ENCODE measurements at places on chromosomes 2 and 18.

- no peak for DNase-seq
These were observed 30.0 kb upstream of the KLHL14 start for GRCh38 chr18:32802591-32803451.

DNA sequence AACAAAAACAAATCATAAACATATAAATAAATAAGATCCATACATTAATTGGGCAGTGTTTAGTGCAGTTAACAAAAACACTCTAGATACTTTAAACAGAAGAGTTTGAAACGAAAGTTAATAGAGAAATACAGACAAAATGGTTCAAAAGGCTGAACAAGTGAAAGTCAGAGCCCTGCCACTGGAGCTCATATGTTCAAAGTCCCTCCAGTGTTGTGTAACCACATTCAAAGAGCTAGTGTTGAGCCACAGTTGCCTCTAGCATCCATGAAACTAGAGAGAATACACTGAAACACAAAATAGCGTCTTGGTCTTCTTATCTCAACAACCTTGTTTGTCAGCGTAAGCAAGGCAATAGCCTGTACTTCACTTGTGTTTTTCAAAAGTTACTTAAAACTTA lies 1309.8 kb upstream of the NRXN1 start:
- DNase-seq: no peak

DNA sequence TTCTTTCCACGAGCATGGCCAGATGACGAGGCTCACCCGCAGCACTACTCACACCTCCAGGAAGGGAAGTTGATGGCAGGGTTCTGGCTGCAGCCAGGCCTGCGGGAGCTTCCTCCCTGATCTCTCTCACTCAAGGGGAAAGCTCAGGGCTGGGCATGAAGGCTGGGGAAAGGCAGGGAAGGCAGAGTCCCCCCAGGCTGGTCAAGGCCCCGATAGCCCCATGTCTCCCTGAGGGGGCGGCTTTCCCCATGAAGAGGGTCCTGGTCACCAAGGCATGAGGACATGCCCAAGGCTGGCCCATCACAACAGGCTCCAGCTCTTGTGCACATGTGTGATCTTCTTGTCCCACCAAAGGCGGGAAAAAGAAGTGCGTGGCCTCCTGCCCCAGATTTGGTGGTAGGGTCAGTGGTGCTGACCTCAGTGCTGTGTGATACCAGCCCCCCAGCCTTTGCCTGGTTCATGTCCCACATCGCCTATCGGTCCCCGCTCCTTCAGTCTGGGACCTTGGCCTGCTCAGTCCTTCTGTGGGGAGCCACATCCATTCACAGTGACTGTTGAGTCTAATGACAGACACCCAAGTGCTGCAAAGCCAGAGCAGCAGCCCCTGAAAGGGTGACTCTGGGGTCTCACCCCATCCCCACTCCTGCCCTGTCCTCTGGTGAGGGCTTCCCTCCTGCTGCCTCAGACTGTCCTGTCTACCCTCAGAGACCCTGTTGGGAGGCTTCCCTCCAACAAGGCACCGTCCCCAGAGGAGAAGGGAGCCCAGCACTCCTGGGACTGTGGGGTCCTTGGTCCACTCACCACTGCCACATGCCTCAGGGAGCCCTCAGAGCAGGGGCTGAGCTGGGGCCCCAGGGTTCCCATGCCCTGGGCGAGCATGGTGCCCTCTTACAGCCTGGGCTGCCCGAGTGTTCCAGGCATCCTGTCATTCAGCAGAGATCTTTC lies 49.8 kb upstream of the ALPP start:
- DNase-seq: no peak

DNA sequence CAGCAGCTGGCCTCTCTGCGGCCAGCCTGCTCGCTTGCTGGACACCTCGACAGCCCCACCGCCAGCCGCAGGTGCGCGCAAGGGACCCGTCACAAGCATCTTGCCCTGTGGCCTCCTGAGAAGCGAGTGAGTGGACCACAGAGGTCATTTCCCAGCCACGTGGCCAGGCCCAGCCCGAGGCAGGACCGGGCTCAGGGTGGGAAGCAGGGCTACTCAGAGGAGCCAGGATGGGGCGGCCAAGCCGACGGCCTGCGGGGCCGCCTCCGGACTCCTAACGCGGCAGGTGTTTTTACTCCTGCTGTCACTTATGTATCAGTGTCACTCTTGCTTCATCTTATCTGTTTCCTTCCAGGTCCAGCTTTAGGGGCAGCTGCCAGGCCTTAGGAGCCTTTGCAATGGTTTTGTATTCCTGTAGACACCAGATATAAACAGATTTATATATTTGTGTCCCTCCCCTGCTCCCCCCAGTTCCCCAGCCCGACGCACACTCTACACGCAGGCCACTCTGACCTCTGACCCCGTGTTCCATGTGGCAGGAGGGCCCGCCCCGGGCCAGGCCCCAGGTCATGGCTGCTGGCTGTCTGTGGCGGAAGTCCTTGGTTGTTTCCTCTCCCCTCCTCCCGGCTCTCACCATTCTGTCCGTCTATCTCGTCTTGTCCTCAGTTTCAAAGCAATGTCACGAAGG lies 236.4 kb downstream of the ATAD2B start:
- no peak for DNase-seq

- DNase-seq: no peak
These were observed 674.7 kb downstream of the PLCL1 start for GRCh38 chr2:198479065-198479464.

DNA sequence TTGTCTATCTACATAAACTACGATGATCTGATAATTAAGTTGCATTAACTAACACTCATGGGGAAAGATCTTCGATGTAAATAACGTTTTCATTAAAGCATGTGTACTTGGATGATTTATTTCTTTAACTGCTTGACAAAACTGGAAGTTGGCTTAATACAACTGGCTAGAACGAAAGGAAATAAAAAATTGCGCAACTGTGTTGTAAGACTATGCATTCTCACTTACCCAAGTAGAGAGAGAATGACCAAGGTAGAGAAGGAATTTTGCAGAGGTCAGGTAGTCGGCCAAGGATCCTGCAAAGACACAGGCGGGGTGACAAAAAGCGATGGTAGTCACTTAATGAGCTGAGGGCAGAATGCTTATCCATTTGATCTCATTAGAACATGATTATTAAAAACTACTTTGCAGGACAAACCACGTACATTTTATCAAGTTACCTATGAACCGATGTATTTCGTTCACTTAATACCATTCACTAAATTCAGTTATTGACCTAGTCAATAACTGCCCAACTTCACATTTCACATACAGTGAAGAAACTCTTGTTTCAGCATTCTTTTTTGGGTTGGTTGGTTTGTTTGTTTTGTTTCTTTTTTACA lies 900 bp downstream of the SLC40A1 start:
- DNase-seq: no peak

DNA sequence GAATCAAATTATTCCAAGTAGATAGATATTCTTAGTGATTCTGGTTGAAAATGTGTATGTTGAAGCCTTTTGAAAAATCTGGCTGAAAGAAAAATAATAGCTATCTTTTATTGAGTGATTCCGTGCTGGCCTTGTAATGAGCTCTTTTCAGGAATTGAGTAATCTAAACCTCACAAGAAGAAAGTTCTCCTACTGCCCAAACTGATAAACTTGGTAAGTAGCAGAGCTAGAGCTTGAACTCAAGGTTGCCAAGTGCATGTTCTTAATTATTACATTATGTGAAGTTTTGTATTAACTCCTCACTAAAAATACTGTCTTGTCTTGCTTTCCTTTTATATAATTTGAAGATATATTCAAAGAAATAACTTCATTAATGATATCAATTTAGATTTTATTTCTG lies 1.6 kb upstream of the PPP1R1C start:
- no peak for DNase-seq

GRCh38 chr2:233353101-233353768 lies 1.1 kb upstream of the DGKD start:
- DNase-seq: no peak

DNA sequence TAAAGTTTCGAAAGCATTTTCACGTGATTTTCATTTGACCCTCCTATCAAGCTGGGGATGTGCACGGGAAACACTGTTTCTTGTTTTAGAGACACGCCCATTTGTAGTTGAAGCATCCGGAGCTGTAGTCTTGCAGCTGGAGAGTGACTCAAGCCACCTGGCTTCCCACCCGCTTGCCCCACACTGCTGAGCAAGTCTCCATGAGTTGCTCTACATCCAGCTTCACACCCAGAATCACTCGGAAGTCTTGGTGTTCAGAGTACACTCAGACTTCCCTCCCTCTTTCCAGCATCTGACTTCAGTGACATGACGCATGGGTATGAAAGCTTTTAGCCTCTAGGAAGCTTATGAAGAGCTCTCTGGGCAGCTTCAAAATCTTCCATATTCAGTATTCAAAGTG lies 262.4 kb downstream of the NBAS start:
- no peak for DNase-seq

DNA sequence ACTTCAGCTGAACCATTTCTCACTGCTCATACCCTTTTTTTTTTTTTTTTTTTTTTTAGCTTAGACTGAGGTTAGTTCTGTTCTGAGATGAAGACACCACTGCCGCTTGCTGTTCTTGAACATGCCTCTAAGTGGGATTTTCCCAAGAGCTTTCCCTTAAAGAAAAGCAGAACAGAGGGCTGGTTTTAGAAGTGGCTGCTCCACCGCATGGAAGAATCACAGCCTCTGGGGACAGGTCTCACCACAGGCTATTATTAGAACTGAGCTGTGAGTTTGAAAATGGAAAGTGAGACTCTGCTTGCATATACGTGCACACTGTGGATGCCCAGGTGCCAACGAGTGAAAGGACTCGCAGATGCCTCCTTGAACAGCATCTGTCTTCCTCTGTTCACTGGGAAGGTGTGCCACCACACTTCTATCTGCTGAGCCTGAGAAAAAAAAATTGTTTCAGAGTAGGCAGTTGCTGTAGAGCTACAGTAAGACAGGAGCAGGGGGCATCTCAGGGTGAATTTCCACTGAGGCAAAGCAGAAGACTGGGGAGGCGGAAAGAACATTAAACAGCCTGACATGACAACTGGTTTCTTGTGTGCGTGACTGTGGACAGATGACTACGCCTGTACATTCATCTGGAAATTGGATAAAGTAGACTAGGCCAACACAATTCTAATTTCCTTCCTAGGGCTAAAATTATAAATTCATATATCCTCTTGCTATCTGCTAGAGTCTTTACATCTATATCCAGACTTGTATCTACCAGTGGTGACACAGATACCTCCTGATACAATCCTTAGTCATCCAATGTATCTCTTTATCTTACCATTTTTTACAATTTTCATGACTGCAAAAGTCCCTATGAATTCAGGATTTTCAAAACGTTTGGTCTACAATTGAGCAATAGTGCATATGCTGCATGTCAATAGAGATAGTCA lies 1045.7 kb upstream of the CELF4 start:
- DNase-seq: no peak

DNA sequence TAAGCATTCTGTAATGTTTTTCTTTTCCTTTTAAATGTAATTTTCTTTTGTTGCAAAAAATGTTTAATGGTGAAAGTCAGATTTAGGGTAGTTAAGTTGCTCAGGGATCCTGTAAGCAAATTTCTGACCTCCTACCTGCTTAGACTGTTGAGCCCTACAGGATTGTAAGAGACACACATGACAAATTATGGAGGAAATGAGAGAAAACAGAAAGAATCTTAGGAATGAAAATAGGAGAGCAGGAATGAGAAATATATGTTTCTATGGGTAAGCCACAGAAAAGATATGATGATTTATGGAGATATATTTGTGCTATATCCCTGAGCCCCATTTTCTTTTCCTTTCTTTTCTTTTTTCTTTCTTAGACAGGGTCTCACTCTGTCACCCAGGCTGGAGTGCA lies 28.3 kb downstream of the CYBRD1 start:
- no peak for DNase-seq

DNA sequence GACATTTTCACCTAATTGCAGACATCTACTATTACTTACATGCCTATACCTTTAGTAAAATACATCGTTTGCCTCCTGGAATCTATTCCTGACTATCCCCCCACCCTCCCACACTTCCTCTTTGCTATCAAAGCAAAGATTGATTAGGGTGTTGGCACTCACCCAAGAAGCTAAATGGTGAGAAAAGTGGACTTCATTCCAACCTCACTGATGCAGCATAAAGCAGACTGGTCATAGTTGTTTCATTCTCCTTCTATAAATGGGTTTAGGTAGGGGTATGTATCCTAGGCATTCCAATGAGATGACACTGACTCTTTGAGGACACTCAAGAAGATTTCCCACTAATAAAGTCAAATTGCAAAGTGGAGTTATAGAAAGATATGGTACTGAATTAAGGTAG lies 97.4 kb downstream of the LRP1B start:
- DNase-seq: no peak

DNA sequence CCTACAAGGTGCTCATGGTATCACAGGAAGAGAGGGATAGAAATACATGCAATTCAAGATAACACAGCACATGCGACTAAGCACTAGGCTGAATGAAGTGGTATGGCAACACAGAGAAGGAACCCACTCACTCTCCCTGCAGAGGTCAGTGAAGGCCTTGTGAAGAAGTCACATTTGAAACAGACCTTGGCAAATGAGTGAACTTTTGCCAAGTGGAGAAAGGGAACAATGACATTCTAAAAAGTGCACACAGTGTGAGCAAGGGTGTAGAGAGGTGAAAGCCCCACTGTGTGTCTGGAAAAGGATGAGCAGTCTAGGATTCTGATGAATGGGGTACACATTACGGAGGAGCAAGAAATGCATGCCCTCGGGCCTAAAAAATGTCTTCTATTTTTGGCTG lies 23.3 kb downstream of the KLF7 start:
- DNase-seq: no peak

- DNase-seq: no peak
These were observed 1669.5 kb upstream of the DDX18 start for GRCh38 chr2:116145031-116145430.

DNA sequence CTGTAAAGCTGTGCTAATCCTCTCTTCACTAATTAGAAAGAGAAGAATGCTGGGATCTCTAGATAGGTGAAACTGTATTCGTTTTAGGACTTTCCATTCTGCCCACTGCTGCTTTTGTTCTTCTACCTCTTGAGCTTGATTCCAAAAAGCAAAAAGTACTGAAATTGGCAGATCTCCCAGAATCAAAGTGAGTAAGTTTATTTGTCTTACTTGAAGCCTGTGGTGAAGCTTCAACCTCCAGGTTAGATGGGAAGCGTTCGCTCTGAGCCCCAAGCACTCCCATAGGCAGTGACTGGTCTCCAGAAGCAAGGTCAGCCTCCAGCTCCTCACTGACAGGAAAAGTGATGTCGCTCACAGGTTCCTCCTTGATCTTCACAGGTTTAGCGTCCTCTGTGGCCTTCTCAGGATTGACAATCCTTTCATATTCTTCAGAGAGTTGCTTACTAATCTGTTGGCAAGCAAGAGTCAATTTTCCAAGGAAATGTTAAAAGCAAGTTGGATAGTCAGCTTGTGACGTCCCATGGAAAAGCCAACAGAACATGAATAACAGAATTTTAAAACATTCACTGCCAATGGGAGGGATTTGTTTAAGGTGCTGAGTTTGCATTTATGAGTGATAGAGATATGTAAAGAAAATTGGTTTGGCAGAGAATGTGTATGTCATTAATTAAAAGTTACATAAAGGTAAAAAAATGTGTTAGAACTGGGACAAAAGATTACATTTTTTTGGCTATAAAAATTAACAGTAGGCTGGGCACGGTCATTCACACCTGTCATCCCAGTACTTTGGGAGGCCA lies 8.1 kb downstream of the SUPT7L start:
- DNase-seq: no peak

GRCh38 chr2:150885236-150885635 lies 376.4 kb downstream of the RBM43 start:
- no peak for DNase-seq

GRCh38 chr2:100615886-100616285 lies 53.1 kb downstream of the PDCL3 start:
- DNase-seq: no peak

Data from T-helper 1 cell (primary cell).